A172 (cell line): ENCODE measurements at places on chromosomes 3 and 15.

DNA sequence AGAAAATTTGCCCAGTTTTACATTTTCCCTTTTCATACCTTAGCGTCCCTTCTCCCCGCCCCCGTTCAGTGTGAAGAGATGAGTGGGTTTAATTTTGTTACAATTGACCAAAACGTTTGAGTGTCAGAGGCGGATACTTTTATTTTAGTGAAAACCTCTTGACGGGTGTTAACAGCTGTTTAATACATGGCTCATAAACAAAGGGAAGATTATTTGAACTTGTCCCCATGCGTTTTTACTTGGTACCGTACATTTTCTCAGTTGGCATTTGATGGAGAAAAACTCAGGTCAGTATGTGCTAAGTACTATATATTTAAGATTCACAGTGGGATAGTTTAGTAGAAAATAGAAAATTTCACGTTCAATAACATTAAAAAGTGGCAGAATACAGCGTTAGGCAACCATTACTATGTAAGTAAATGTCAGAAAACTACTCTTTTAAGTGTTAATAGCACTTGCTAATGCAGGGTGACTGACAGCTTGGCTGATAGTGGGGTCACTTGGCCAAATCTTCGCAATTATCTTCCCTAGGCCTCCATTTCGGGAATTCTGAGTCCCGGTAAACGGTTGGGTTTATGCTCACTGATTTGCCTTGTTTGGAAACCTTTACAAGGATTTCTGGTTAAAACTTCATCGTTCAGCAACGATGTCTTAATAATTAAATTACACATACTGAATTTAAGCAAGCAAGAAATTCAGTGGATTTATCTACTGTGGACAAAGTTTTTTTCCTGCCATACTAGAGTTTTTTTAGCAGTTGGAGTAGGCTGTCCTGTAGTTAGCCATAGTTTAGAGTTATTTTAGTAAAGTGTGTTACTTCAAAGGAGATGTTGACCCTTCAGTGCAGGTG, 4.8 kb downstream of the CHD2 start:
- DNase-seq: no peak

DNA sequence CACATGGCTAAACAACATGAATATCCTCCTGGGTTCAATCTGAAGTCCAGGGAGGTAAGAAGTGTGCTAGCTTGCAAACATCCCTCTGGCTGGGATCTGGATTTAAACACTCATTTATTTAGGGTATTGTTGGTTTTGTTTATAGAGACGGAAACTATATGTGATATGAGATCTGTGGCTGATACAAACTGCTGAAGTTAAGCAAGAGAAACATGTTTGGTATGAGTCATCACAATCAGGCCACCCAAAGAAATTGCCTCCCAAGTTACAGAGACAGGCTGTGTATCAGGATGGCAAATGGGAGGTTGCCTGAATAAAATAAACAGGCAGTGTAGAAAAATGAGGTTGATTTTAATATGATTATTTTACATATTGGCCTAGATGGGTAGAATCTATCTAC, 562.1 kb downstream of the IGSF11 start:
- DNase-seq: peak; percentile 35

DNA sequence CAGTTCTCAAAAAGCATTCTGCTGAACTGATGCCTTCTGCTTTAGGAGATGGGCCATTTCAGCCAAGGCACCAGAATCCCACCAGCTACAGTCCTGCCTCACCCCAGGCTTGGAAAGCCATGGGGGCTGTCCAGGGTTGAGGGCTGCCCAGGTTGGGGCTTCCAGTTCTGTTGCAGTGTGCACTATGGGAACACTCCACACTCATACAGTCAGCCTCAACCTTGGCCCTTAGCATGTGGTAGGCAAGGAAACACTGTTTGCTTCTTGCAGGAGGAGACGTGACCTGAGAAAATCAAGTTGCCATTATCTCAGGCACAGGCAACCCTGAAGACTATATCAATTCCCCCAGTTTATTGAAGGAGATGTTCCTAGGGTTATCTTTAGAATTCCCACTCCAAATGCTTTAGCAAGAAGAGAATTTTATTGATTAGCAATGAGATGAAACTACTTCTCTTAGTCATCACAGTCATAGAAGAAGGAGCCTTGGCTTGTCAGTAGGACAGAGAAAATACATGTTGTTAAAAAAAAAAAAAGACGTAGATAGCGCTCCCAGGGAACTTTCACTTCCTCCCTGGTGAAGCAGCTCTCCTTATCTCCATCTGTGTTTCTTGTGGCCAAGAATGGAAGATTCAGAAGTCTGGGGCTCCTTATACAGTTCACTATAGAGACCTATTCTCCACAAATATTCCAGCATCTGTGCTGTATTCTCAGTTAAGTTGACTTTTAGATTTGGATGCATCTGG, 38.3 kb upstream of the IL12A start:
- DNase-seq: no peak

DNA sequence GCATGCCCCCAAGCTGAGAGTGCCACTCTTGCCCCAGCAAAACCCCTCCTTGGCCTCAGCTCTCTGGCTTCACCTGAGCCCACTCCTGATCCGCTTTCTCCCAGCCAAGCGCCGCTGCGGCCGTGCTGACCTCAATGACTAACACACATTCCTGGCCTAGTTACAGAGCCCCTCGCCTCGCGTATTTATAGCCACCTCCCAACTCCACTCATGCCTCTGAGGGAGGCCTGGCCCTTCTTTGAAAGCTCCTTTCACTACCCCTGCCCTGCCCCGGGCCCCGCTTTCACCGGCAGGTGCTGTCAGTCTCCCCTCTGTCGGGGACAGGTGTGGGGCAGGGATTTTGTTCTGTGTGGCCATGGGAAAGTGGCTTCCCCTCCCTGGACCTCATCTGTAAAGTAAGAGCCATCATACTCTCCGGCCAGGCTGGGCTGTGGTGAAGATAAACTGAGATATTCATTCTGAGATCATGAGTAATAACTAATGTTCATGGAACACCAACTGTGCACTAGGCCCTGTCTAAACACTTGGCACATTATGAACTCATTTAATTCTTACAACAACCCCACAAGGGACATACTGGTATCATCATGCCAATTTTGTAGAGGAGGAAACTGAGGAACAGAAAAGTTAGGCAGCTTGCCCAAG, 13.2 kb upstream of the ATP2B2 start:
- peak; percentile 81 for DNase-seq

DNA sequence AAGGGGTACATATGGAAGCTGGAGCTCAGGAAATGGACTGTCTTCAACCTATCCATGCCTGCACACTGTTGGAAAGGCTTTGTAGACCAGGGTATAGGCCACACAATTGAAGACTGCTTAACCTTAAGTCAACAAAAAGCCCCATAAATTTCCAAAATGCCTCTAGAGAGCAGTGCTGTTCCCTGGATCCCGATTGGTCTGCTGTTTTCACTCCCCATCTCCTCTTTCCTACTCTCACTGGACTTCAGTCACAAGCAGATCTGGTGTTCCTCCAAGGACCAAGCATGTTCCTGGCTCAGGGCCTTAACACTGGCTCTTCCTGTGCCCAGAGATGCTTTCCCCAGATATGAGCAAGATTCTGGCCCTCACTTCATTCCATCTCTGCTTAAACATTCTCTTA, 22.8 kb upstream of the LRRC34 start:
- DNase-seq: no peak

DNA sequence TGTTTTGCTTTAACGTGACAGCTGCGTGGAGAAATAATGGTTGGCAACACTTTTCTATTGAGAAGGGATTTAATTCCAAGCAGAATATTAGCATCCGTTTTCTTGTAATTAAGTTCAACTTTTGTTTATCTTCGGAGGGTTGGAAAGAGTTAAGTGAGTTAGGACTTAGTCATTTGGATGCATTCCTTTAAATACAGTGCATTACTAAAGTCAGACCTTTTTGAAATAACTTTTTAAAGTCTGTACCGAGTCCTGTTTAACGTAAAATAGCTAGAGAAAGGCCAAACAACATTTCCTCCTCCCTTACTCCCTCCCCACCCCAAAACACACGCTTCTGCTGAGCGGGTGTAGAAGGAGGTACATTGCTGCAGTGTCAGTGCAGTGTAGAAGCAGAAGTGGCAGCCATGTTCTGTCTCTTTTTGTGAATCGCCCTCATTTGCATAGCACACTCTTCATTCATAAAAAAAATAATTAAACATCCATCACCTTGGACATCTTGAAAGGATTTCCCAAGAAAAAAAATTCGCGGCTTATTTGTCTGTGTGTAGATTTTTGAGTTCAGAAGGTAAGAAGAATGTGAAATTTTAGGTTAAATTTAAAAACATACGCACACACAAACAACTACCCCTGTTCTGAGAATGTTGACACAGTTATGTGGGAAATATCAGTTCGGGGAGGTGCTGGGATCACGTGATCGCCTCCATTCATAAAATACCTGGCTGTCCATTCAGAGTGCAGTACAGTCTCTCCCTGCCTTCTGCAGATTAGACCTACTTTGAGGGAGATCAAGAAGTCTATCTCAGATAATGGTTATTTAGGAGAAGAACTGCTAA, 1.6 kb downstream of the SPRED1 start:
- peak; percentile 45 for DNase-seq

GRCh38 chr15:41259546-41260189, 28.6 kb downstream of the CHP1 start:
- no peak for DNase-seq

- no peak for DNase-seq
These were observed 22.9 kb downstream of the PDIA5 start for GRCh38 chr3:123089611-123090331.

- DNase-seq: peak; percentile 26
These were observed 35.1 kb upstream of the EIF3J start for GRCh38 chr15:44501768-44502366.

DNA sequence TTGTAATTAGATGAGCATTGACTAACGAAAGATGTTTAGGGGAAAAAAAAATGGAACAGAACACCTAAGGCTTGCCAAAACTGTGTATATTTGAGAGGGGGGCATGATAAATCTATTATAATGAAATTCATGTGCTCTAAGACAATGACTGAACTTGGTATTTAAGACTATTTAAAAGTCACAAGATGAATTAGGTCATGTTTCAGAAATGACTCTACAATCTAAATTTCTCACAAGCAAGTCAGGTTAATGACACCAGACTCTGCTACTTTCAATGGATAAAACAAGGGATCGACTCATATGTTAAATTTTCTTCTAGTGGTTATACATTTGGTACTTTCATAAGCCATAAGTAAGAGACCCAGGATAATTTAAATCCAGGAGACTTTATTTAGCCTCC, 78.4 kb downstream of the DUT start:
- DNase-seq: no peak

DNA sequence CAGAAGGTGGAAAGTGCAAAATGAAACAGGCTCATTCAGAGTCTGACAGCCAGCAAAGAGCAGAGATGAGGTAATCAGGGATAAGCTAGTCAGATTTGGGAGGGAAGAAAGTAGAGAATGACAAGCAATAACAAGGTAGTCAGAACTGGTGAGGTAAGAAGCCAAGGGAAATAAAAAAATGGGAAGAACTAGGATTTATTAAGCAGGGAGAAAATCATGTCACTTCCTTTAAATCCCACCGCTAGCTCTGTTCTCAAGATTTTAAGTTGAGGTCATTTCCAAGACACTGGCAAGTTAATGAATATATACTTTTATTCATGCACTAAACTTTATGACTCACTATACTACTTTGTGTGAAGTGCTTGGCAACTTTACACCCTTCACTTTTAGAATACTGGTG, 1106.8 kb downstream of the IGSF11 start:
- DNase-seq: no peak

DNA sequence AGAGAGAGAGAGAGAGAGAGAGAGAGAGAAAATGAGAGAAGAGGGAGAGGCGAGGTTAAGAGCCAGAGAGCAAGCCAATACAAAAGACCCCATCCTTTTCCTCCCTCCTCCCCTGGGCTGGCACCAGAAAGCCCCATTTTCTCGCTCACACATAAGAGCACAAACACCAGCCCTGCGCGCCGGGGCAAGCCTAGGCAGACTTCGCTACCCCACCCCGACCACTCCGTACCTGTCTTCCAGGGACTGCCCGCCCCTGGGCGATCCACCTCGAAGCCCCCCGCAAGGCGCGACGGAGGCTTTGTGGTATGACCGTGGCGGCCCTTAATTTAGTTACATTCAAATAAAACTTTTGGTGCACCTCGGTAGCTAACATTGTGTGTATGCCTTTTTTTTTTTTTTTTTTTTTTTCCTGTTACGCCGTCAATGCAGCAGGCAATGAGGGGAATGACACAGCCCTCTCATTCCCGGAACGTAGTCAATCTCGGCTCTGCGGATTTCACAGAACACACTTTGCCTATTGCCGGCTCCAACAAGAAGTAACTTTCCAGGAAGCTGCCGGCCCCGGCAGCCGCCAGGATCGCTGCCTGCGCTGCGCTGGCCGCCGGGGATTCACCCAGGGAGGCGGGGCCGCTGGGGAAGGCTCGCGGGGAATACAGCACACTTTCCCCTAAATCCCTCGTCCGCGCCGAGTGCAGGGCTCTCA, 7.7 kb downstream of the BCL6 start:
- peak; percentile 27 for DNase-seq

DNA sequence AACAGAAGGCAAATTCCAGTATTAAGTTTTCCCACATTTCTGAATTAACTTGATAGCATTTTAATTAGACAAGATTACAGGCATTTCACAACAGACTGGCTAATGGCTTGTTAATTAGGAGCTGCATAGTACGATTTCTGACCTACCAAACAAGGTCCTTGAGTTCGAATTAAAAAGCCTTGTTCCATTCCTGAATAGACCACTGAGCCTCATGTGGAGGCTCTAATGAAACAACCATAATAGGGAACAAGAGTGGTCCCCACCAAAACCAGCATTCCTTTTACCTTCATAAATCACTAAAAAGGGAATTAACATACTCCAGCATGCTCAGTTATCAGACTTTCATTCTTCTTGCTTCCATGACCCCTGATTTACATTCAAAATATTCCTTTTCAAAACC, 66.4 kb downstream of the PRTG start:
- no peak for DNase-seq

GRCh38 chr15:93247466-93248121, 158.6 kb upstream of the RGMA start:
- DNase-seq: no peak

DNA sequence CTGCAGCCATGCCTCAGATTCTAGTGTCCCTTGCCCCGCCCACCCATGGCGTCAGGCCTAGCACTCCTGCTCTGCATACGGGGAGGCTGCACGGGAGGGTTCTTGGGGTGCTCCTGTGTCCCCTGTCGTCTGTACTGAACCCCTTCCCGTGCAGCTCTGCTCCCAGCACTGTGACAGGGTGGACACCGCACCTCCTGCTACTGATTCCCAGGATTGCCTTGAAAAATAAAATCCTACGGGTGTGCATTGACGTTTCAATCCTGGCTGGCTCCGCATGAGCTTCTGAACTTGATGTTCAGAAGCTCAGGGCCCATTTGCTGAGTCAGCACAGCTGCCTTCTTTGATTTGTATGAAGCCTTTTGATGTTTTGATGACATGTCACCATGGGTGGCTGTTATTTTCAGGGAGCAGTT, 176.4 kb downstream of the APBA2 start:
- DNase-seq: no peak

DNA sequence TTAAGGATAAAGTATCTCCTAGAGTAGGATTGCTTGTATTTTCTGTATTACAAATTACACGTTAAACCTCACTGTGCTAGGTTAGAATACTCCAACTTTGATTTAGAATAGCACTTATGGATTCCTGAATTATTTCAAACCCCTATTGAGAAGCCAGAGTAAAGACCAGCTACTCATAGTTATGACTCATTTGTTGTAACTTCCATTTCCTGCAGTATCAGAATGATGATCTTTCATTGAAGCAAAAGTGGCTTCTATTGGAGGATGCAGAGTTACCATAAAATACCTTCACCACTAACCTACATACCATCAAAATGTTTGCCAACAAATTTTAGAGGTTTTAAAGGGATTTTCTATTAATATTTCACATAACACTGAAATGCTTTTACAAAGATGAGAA, 1322.7 kb upstream of the ALCAM start:
- peak; percentile 10 for DNase-seq
